A549 treated with Hydrocortisone at 1 μM for 4 hours (cell line): ENCODE measurements at places on chromosomes 3 and 15. TPM values are rescaled to one million over a fixed set of nuclear protein-coding genes. Genes with fewer than 3 reads are reported as not detected.

The NANOGP8 gene
- not detected in 5 replicates for total RNA-seq

The AQR gene
- 25.5 to 35.1 TPM (median 31.8 TPM) in 5 replicates for total RNA-seq

The ENTPD3 gene
- total RNA-seq, result 0.03 to 0.05 TPM (median 0.03 TPM) in 3 of 5 replicates, not detected in the others

The VPS8 gene
- total RNA-seq, result 7.6 to 9.1 TPM (median 8.6 TPM) in 5 replicates

The SYNPR gene
- not detected in 5 replicates for total RNA-seq

The ARMC8 gene
- 31.1 to 51.6 TPM (median 41.2 TPM) in 5 replicates for total RNA-seq

The LRRC31 gene
- not detected in 5 replicates for total RNA-seq

The FILIP1L gene
- 0.14 to 0.29 TPM (median 0.21 TPM) in 5 replicates for total RNA-seq

The DCUN1D1 gene
- 15.8 to 19.8 TPM (median 18.9 TPM) in 5 replicates for total RNA-seq

The CYP1A1 gene
- total RNA-seq, result 1.4 to 2.5 TPM (median 1.8 TPM) in 5 replicates

The PAQR9 gene
- 1.9 to 2.4 TPM (median 2.2 TPM) in 5 replicates for total RNA-seq

The MST1R gene
- total RNA-seq, result 6.2 to 7.5 TPM (median 7.5 TPM) in 5 replicates

The MESP2 gene
- total RNA-seq, result 0.24 to 0.84 TPM (median 0.48 TPM) in 5 replicates

The ATP13A5 gene
- total RNA-seq, result not detected in 5 replicates

The MCF2L2 gene
- 0.13 to 0.22 TPM (median 0.18 TPM) in 5 replicates for total RNA-seq

The TNNC1 gene
- 0.63 to 1.4 TPM (median 1.2 TPM) in 5 replicates for total RNA-seq

The CHL1 gene
- total RNA-seq, result not detected in 5 replicates

The UROC1 gene
- not detected in 5 replicates for total RNA-seq

The KLHL25 gene
- total RNA-seq, result 4.4 to 7.2 TPM (median 6.7 TPM) in 5 replicates

The TRPC1 gene
- total RNA-seq, result 4.9 to 10.0 TPM (median 7.7 TPM) in 5 replicates

The EFCAB12 gene
- total RNA-seq, result 0.68 to 1.2 TPM (median 1.0 TPM) in 5 replicates
